ENCODE measurements at places on chromosomes 5 and 9.

- DNase-seq: peak; percentile 13
Observed at GRCh38 chr5:149114403-149115312, 26.6 kb upstream of the ABLIM3 start.

DNA sequence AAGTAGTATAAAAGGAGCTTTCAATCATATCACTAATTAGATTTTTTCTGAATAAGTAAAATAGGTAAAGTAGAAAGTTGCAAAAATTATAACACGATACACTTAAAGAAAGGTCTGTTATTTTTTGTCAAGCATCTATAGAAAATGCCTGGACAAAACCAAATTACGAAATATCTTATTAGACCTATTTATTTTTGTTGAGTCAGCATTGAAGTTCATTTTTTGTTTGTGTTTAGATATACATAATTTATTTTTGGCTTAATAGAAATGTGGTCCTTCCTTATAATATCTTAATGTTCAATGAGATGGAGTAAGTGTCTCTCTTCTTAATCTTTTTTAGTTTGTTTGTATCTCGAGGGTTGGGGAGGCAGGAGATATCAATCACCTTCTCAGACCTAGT, 214.8 kb upstream of the GRIA1 start:
- DNase-seq: no peak

DNA sequence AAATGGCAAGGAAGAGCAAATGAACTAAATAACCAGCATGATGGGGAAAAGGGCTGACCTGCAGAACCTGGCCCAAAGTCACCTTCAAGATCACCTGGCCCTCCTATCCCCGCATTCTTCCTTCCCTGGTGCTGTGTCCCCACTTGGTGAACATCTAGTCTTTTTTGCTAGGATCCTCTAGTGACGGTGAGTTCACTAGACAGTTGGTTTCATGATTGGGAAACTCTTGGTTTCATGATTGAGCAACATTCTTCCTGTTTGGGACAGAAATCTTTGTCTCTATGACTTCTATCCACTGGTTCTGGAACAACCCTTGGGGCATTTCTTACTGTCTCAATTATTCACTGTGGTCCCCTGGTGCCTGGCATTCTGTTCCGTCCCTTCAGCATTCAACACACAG, 50.2 kb upstream of the DAB2IP start:
- no peak for DNase-seq

DNA sequence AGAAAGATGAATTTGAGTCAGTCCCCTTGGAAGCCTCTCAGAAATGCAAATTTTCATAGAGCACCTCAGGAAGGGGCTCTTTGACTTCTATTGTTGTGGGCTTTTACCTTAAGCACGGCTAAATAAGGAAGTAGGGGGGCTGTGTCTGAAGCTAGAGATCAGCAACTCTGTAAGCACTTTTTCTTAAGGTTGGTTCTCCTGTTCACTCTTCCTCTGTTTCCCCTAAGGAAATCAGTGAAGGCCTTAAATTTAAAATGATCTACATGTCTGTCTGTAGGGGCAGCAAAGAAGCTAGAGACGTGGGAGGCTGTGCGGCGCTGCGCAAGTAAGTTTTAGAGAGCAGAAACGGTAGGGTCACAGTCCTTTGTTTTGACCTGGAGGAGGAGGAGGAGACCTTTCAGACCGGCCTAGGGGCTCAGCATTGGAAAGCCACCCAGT, 1.2 kb upstream of the CDC14B start:
- no peak for DNase-seq

DNA sequence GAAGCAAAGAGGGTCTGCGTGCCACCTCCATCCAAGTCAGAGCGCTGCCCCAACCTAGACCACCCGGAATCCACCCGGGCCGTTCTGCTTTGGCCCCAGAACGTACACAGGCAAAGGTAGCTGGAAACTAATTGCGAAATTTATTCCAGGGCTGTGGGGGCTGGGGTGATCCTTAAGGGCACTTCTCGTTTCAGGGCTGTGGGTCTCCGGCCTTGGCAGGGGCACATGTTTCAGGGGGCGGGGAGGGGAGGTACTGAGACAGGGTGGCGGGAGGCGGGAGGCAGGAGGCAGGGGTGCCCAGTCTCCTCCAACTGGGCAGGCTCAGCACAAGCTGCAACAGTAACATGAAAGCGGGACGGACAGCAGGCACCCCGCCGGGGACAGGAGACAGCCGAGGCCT, 26.1 kb downstream of the NR5A1 start:
- no peak for DNase-seq

Data from activated T-helper 1 cell treated with anti-CD3 and anti-CD28 coated beads, Interleukin-2, amount 50 U/mL, for 16 hours (primary cell).